Fibroblast of upper back skin (primary cell): ENCODE measurements at places on chromosomes 1 and 21.

DNA sequence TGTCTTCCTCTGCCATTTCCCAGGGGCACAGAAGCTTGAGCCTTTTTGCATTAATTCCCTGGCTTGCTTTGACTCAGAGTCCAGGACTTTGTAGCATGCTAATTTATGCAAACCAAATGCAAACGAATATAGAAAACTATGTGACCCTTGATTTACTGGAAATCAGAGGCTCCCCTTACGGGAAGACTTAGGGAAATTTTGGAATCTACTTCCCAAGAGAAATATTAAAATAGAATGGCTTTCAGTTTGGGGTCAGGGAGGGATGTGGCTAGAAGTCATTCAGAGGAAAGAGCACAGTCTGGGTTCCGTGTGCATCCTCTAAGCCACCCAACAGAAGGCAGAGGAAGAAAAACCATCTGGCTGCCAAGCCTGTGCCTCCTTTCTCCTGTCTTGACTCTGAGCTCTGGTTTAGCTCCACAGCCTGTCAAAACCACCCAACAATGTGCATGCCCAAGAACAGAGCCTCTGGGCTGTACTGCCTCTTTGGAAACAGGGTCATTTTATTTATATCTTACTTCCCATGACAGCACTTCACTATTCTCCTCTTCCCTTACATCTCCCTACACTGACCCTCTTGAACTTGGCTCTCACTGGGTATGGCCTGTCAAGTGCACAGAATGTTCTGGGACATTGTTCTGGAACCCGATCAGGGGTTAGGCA, 30.1 kb downstream of the ATF3 start:
- DNase-seq: peak; percentile 86

- DNase-seq: peak; percentile 72
Measured at GRCh38 chr1:150798525-150798924, 9.5 kb downstream of the CTSK start.

DNA sequence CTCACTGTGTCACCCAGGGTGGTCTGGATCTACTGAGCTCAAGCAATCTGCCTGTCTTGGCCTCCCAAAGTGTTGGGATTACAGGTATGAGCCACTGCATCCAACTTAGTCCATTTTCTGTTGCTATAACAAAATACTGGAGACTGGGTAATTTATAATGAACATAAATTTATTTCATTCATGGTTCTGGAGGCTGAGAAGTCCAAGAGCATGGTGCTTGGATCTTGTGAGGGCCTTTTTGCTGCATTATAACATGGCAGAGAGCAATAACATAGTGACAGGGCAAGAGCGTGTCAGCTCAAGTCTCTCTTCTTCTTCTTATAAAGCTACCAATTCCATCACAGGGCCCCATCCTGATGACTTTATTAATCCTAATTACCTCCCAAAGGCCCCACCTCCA, 3.6 kb upstream of the KIF2C start:
- no peak for DNase-seq

- peak; percentile 69 for DNase-seq
Measured at GRCh38 chr1:59504276-59504675, 207.4 kb downstream of the FGGY start.

DNA sequence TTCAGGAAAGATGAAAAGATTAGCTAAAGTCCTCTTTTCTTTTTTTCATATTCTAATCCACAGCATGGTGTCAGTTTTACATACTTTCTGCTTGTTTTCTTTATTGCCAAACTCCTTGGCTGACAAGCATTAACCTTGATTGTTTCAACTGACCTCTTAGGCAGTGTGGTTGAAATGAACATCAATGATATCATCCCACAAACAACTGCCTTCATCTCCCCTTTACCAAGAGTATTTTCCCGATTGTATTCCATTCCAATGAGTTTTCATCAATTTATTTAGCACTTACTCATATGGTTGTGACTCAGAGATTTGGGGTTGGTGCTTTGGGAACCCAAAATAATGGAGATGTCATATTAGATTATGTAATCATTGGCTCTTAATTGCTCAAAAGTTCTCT, 71.8 kb downstream of the SPAG17 start:
- DNase-seq: peak; percentile 67

- DNase-seq: no peak
Measured at GRCh38 chr1:87329526-87330056, 911 bp downstream of the LMO4 start.

- DNase-seq: no peak
Measured at GRCh38 chr1:28058971-28059878, 29.2 kb downstream of the EYA3 start.

DNA sequence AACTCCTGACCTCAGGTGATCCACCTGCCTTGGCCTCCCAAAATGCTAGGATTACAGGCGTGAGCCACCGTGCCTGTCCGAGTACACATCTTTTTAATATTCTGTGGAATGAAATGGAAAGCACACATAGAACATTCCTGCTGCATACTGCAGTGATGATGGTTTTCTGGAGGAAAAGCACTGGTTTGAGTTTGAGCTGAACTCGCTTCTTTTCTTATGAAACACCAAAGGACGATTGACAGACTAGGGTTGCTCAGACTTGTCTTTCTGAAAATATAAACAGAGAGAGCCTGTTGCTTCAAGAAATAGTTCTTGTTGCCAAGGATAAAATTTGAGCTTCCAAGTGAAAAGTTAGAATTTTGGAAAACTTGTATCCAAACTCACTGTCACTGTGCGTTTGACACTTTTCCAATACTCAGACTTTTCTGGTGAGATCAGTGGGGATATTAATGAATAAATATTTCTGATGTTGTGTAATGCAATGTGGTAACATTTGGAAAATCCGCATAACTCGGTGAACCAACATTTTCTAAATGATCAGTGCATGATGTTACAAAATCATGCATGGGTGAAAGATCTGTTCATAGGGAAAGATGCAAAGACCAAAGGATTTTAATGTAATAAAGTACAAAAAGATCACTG, 15.0 kb upstream of the ERMAP start:
- peak; percentile 43 for DNase-seq

DNA sequence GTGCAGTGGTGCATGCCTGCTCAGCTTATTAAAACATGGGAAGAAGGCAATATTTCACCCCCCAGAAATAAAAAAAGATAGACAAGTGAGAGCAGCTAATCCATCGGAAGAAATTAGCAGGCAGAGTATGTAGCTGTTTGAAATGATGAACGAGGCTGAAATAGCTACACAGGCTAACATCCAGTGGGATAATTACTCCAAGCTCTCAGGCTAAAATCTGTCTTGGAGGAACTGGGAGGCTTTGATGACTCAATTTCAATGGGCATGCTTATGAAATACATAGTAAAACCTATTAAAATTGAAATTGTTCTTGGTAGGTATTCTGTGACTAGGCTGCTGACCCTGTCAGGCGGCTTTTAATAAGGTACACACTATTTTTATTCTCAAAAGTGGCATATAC, 84.1 kb upstream of the RRP15 start:
- DNase-seq: peak; percentile 34

DNA sequence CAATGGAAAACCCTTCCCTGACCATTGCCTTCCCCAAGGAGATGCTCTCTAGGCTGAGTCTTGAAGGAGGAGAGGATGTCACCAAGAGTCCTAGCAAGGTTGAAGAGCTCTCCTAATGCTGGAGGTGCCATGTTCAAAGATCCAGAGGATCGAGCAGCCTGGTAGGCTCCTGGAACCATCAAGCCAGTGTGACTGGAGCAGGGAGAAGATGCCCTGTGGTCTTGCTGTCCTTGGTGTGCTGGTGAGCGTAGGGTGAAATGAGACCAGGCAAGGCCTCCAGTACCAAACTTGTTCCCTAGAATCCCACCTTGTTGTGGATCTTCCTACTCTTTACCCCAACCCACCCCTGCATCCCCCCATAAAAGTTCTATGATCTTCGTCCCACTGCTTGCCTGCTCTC, 46.6 kb upstream of the GALNT2 start:
- no peak for DNase-seq

DNA sequence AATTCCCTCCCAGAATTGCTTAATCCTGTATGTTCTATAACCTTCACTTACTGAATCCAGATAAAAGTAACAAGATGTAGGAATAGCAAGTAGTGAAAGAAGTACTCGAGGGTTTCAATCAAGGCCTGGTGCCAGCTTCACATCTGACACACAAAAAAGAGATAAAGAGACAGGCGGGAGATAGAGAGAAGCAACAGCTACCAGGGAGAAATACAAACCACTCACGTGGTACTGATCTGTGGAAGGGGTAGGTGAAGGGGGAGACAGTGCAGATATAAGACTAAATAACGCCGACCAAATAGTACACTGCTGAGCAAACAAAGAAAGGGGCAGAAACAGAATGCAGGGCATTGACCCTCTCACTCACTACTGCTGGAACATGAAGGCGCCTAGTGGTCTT, 295.2 kb downstream of the NEGR1 start:
- DNase-seq: no peak

GRCh38 chr1:228369608-228370438, 36.8 kb downstream of the TRIM11 start:
- DNase-seq: no peak

- no peak for DNase-seq
Measured at GRCh38 chr1:244349581-244350001, 102.1 kb downstream of the ADSS2 start.

- peak; percentile 12 for DNase-seq
Measured at GRCh38 chr1:68600049-68600661, 103.3 kb upstream of the DEPDC1 start.

- DNase-seq: no peak
Measured at GRCh38 chr1:161265305-161265704, 6.8 kb downstream of the PCP4L1 start.

DNA sequence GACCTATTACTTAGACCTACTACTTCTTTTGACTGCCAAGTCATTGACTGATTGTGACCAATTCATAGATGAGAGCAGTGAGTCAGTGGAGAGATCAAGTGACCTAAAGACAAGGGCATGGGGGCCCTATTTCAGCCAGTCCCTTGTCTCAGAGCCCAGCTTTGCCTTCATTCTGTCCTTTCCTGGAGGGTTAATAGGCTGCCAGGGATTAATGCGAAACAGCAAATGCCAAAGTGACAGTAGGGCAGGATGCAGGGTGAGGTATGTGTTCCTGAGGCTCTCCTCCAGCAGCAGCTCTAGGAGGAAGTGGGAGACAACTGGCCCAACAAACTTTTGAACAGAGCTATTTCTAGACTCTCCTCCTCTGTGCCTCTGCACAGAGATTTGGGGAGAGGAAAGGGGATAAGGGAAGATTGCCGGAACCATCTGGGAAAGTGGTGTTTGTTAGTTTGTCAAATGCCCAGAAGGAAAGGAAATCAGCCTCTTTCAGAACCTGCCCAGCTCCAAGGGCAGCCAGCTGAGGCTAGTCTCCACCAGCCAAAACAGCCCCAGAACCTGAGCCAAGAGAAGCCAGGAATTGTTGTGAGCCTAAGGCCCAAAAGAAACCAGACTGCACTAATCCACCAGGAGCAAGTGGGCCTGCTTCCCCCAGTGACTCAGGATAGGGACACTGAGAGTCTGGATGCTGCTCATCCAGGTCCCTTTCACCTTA, 4.9 kb upstream of the S100A3 start:
- no peak for DNase-seq

- no peak for DNase-seq
Measured at GRCh38 chr1:63324779-63325119, 2.4 kb downstream of the FOXD3 start.

- DNase-seq: no peak
Measured at GRCh38 chr1:47229886-47230691, 1.9 kb downstream of the TAL1 start.

DNA sequence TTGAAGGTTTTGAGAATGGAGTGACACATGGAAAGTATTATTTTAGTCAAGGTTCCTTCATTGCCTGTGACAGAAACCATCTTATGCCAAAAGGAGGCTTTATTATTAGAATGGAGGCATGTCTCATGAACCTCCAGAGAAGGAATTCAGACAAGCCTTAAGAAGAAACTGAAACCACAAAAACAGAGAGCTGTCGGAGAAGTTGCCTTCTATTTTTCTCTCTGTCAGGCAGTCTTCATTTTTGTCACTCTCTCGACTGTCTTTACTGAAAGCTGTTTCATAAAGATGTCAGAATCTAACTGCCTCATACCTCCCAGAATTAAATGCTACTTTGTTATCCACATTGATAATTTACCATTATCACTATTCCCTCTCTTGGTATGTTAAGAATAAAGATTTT, 434.7 kb upstream of the ADGRL4 start:
- no peak for DNase-seq
